ENCODE measurements at places on chromosomes 6 and 20.

DNA sequence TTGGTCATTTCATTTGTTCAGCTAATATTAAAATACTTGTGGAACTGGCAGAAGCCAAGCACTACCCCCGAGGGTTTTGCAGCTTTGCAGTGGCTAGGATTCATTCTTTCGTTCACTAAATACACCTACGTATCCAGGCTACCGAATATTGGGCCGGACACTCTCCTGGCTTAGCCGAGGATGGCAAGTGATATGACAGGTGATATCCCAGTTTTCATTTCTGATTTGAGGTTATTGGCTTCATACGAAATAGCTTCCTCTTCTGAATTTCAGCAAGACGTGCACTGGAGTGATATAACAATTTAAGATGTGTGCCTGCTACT, 536 bp upstream of the MTFR2 start:
- ATAC-seq: peak; percentile 47

GRCh38 chr20:24566656-24567055, 97.2 kb downstream of the SYNDIG1 start:
- ATAC-seq: no peak

- no peak for ATAC-seq
These were observed 3.9 kb downstream of the CNKSR3 start for GRCh38 chr6:154506582-154506981.

- ATAC-seq: peak; percentile 7
These were observed 2.0 kb downstream of the ZNF335 start for GRCh38 chr20:45969712-45970634.

DNA sequence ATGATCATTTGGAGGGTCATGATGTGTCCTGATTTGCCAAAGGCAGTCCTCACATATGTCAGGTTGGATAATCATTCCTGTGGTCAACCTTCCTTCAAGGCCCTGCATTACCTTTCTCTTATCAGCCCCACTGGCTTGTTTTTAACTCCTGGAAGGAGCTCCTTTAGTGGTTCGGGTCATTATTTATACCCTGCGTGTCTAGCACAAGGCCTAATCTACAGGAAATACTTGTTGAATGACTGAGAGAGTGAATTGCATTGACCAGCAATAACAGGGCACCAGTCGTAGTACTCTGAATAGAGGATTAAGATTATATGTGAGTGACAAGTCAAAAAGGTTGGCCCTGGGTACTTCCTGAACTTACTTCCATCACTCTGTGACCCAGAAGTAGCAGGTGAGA, 4.5 kb downstream of the HIVEP2 start:
- ATAC-seq: no peak
